Aortic smooth muscle cell (primary cell): ENCODE measurements at places on chromosomes 2 and 18. TPM values are rescaled to one million over a fixed set of nuclear protein-coding genes. Genes with fewer than 3 reads are reported as not detected.

Gene SERPINB5
- not detected in 2 replicates for total RNA-seq

Gene TTR
- not detected in 2 replicates for total RNA-seq

Gene MDH1B
- total RNA-seq = 1.3 and 1.7 TPM in 2 replicates

Gene CFAP65
- total RNA-seq = not detected in 2 replicates

Gene RPRM
- total RNA-seq = not detected in 2 replicates

Gene STK36
- total RNA-seq = 17.2 and 17.6 TPM in 2 replicates

Gene PROM2
- total RNA-seq = 0.19 and 0.26 TPM in 2 replicates

Gene NOL4
- not detected in 2 replicates for total RNA-seq

Gene ZNF514
- 10.4 and 11.4 TPM in 2 replicates for total RNA-seq

Gene SLC38A11
- total RNA-seq = 0.06 TPM in 1 of 2 replicates, not detected in the other

Gene CIDEA
- total RNA-seq = not detected in 2 replicates

Gene MC4R
- not detected in 2 replicates for total RNA-seq

Gene SCN2A
- 1.4 and 2.4 TPM in 2 replicates for total RNA-seq

Gene RASGRP3
- 2.5 and 3.4 TPM in 2 replicates for total RNA-seq

Gene ARHGAP25
- 0.50 and 0.92 TPM in 2 replicates for total RNA-seq

Gene CETN1
- total RNA-seq = not detected in 2 replicates

Gene DTNA
- 14.7 and 24.2 TPM in 2 replicates for total RNA-seq

Gene REG1B
- not detected in 2 replicates for total RNA-seq

Gene KCTD1
- 7.7 and 11.8 TPM in 2 replicates for total RNA-seq

Gene AGPS
- total RNA-seq = 39.4 and 45.4 TPM in 2 replicates

Gene MC5R
- not detected in 2 replicates for total RNA-seq

Gene MOGAT1
- total RNA-seq = not detected in 2 replicates

Gene YPEL5
- total RNA-seq = 87.3 and 112 TPM in 2 replicates

Gene MALL
- 12.3 and 44.5 TPM in 2 replicates for total RNA-seq

Gene DPYSL5
- not detected in 2 replicates for total RNA-seq

Gene ELOA2
- not detected in 2 replicates for total RNA-seq

Gene FOXI3
- total RNA-seq = not detected in 2 replicates

Gene SCN1A
- total RNA-seq = 0.13 and 0.25 TPM in 2 replicates

Gene CNGA3
- 0.13 TPM in 1 of 2 replicates, not detected in the other for total RNA-seq

Gene STPG4
- 0.44 and 0.53 TPM in 2 replicates for total RNA-seq

Gene MARCHF4
- total RNA-seq = 2.1 and 4.5 TPM in 2 replicates

Gene VIT
- 0.12 and 0.13 TPM in 2 replicates for total RNA-seq

Gene PTPRN
- total RNA-seq = 0.25 and 0.40 TPM in 2 replicates

Gene SLC9A4
- total RNA-seq = under 0.01 TPM in 1 of 2 replicates, not detected in the other

Gene AQP12B
- not detected in 2 replicates for total RNA-seq

Gene TEX44
- not detected in 2 replicates for total RNA-seq

Gene MYOM1
- total RNA-seq = 1.9 and 2.4 TPM in 2 replicates

Gene SLC4A3
- 0.40 and 0.50 TPM in 2 replicates for total RNA-seq

Gene MAPRE2
- total RNA-seq = 32.0 and 36.8 TPM in 2 replicates

Gene LCT
- not detected in 2 replicates for total RNA-seq

Gene METAP1D
- 4.1 and 7.1 TPM in 2 replicates for total RNA-seq

Gene KANSL1L
- total RNA-seq = 18.0 and 21.4 TPM in 2 replicates

Gene YES1
- 82.6 and 91.6 TPM in 2 replicates for total RNA-seq

Gene G6PC2
- total RNA-seq = not detected in 2 replicates

Gene RETREG2
- 64.1 and 72.9 TPM in 2 replicates for total RNA-seq
